ENCODE measurements at places on chromosomes 12 and 14.

- DNase-seq, result no peak
These were observed 16.7 kb upstream of the LYZ start for GRCh38 chr12:69331519-69331908.

DNA sequence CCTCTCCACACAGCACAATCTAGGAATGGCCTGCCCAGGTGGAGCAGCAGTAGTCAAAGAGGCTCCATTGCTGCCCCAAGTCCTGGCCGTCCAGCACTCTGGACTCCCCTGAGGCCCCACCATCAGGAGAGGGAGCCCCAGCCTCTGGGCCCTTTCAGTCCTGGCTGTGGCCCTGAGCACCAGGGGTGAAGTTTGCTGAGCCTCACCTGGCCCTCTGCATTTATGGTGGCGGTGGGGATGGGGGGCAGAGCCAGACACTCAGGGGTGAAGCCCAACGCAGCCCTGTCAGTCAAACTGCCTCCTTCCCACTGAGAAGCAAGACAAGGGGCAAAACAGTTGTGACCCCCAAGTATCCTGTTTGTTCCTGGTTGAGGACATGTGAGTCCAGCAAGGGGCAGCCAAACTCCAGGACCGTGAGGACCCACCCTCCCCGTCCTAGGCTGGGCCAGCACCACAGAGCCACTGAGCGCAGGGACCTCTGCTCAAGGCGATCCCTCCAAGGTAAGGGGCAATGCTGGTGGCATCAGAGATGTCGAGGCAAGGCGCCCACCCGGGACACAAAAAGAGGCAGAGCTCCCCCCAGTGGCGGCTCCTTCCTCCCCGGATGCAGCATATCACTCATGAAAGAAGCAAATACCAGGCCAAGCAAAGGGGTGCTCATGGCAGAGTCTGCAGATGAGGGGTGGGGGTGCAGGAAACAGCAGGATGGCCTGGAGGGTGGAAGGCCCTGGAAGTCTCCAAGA lies 4.8 kb upstream of the AMN start:
- DNase-seq, result peak; percentile 84

- DNase-seq, result no peak
These were observed 24.2 kb downstream of the CHST11 start for GRCh38 chr12:104480826-104481440.

DNA sequence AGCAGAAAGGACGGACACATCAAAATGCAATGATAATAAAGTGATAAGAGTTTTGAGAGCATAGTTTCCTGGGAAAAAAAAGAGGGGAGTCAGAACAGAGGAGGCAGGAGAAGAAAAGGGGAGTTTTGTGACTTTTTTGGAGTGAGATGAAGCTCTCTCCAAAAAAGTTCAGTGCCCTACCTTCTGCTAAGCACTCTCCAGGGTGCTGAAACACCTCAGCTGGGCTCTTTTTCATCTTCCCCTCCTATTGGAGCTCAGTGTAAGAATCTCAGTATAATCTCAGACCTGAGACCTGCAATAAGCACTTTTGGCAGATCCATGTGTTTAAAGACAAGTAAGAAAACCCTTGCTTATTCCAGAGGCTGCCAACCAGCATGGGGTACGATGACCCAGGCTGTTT lies 58.9 kb upstream of the SRRM4 start:
- DNase-seq, result no peak

- no peak for DNase-seq
These were observed 71.7 kb downstream of the TRAF3 start for GRCh38 chr14:102848830-102849525.

DNA sequence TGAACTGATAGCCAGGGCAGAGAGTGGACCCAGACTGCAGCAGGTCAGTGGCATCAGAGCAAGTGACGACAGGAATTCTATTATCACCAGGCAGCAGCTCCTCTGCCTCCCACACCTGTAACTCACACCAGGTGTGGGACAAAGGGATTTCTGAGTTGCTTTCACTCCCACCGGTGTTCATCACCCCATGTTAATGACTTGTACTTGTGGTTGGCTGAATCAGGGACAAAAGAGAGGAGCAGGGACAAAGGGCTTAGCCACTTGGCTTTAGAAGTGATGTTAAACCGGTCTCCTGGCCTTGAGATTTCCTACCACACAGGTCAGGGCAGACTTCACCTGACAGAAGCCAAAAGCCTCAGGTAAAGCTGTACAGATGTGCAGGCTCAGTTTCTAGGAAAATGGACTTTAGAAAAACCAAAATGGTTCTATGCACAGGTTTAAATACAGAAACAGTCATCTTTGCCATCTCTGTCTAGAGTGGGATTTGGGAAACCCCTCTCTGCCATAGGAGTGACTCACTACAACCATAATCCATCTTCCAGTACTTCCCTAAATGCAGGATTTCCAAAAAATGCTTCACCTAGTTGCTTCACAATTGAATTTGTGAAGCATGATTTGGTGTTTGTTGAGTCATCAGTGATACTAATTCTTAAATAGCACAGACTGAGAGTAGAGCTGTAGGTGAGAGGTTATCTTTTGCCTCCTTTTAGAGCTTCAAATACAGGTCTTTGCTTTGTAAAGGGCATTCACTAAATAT lies 158.5 kb downstream of the PRKCH start:
- DNase-seq, result peak; percentile 60

DNA sequence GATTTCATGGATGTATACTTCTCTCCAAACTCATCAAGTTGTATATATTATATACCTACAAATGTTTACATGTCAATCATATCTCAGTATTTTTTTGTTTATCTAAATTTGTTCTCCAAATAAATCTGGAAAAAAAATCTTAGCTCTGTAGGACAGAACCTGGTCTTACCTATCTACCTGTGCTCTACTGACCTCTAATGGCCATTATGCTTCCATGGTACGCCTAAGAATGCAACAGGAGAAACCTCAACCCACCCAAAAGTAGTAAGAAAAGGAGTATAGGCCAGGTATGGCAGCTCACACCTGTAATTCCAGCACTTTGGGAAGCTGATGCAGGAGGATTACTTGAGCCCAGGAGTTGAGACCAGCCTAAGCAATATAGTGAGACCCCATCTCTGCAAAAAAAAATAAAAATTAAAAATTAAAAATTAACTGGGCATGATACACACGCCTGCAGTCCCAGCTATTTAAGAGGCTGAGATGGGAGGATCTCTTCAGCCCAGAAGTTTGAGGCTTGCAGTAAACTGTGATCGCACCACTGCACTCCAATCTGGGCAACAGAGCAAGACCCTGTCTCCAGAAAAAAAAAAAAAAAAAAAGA lies 8.7 kb downstream of the OR11H4 start:
- no peak for DNase-seq

DNA sequence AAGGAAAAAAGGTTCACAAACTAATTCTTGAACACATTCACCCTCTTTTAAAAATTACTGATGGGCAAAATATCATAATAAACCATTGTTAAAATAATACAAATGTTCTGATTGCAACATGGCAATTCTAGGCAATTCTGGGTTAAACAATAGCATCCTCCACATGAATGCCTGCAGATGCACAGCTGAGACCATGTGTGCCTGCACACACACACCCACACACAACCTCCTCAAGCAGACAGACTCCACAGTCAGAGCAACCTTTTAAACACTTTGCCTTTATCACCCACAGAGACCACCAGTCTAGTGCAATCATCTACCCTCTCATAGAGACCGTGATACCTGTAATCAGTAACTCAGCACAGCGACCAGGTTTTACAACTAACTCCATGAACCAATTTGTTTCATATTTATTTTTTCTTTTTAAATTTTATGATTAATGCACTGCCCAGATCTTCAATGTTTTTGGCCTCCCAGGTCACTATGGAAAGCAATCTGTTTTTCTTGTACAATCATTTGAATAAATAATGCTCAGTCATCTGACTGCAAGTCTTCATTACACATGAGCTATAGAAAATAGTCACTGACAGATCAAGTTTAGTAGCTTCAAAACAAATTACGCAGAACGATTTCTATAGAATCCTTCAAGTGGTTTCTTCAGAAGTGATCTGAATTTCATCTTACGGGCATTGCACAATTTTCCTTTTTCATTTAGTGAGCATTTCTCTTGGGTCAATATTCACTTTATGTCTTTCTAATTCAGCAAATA lies 105.8 kb downstream of the PRKD1 start:
- no peak for DNase-seq

DNA sequence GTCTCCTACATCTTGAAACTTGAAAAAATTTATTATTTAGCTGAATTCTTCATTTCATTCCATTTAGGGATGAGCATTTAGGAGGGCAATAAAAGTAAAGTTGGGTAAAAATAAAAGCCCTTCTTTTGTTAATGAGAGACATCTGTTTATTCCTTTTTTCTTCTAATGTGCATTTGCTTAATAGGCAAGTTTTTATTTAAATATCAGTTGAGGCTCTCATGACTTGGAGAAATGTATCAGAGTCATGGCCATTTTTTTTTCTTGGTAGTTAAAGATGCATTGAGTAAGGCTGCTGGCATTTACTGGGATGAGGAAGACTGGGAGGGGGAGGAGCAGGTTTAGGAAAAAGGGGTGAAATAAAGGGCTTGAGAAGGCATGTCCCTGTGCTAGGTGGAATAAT lies 609.9 kb upstream of the TMEM132C start:
- no peak for DNase-seq

GRCh38 chr12:93015871-93016751 lies 87.0 kb upstream of the EEA1 start:
- no peak for DNase-seq

GRCh38 chr12:100796621-100797020 lies 2.0 kb downstream of the ANO4 start:
- DNase-seq, result no peak

GRCh38 chr14:30191639-30192279 lies 264.1 kb upstream of the PRKD1 start:
- no peak for DNase-seq

- no peak for DNase-seq
These were observed 13.1 kb upstream of the POC1B start for GRCh38 chr12:89538897-89539296.

- no peak for DNase-seq
These were observed 71.2 kb downstream of the RASSF8 start for GRCh38 chr12:26029736-26030022.

DNA sequence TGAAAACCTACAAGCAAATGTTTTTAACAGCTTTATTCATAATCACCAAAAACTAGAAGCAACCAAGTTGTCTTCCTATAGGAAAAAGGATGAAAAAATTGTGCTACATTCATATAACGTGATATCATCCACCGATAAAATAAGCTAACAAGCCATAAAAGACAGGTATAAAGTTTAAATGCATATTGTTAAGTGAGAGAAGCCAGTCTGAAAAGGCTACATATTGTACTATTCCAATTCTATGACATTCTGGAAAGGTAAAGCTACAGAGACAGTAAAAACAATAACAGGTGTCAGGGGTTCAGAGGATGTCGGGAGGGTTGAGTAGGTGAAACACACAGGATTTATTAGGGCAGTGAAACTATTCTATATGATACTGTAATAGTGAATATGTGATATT lies 22.7 kb downstream of the CDKL1 start:
- DNase-seq, result no peak

- DNase-seq, result no peak
These were observed 121.3 kb downstream of the RPS29 start for GRCh38 chr14:49464885-49465284.

DNA sequence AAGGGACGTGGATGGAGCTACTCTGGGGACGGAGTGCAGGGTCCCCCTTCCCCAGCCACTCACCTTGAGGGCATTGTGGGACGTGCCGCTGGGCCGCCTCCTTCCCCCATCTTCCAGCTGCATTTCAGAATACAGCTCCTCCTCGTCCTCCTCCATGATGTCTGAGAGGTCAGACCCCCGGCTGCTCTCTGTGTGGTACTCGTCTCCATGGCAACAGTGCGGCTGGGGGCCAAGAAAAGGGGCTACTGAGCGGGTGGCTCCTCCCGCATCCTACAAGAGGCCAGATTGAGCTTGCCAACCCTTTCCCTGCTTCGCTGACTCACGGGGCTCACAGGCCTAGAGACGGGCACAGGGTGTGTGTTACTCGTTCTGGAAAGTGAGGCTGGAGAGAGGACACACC lies 90.4 kb downstream of the PIWIL1 start:
- DNase-seq, result no peak

- DNase-seq, result peak; percentile 91
These were observed 1.6 kb upstream of the ASB2 start for GRCh38 chr14:93977790-93978581.

DNA sequence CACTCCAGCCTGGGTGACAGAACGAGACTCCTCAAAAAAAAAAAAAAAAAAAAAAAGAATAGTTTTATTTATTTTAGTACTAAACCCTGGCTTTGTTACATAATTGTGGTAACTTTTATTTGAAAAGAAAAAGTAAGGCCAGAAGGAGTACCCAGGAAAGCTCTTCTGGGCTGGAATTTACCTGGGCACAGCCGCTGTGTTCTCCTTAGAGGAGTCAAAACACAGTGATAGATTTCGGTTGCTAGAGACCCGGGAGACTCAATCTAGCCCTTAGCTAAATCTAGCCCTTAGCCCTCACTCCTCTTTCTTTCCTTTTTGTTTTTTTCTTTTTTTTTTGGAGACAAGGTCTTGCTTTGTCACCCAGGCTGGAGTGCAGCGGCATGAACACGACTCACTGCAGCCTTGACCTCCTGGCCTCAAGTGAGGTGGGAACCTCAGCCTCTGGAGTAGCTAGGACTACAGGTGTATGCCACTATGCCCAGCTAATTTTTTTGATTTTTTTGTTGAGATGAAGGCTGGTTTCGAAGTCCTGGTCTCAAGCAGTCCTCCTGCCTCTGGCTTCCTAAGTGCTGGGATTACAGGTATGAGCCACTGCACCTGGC lies 49.7 kb downstream of the SYNE2 start:
- no peak for DNase-seq

- DNase-seq, result peak; percentile 59
These were observed 23.6 kb downstream of the TCHP start for GRCh38 chr12:109923481-109924245.

DNA sequence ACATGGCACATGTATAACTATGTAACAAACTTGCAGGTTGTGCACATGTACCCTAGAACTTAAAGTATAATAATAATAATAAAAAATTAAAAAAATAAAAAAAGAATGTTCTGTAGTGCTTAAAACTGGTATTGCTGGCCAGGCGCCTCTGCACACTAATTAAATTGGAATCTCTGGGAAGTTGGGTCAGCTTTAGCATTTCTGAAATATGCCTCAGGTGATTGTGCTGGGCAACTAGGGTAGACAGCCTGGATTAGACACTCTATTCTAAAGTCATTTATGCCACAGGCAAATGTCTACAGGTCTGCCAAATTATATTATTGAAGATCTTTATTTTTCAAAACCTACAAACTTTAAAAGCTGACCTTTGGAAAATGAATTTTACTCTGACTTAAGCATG lies 55.3 kb downstream of the PPM1H start:
- no peak for DNase-seq

DNA sequence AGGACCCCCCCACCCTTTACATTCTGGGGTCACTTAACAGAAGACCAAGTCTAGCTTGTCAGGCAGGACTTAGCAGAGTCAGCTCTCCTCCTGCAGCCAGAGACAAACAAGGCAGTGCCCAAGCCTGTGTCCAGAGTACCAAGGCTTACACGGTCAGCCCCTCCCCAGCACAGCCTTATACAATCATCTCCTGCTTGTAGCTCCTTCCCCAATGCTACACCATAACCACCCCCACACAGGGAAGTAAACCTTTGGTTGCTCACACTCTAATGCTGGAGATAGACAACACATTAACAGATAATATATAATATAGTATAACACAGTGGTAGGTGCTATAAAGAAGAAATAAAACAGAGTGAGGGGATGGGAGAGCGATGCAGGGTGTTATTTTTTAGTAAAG lies 175.4 kb upstream of the PWP1 start:
- no peak for DNase-seq

GRCh38 chr12:24960222-24960855 lies 11.4 kb upstream of the BCAT1 start:
- DNase-seq, result peak; percentile 71

GRCh38 chr14:75445236-75445635 lies 17.4 kb downstream of the JDP2 start:
- DNase-seq, result peak; percentile 12

- no peak for DNase-seq
These were observed 45.8 kb downstream of the NINJ2 start for GRCh38 chr12:617304-617915.
